ENCODE measurements at places on chromosomes 2 and 18.

DNA sequence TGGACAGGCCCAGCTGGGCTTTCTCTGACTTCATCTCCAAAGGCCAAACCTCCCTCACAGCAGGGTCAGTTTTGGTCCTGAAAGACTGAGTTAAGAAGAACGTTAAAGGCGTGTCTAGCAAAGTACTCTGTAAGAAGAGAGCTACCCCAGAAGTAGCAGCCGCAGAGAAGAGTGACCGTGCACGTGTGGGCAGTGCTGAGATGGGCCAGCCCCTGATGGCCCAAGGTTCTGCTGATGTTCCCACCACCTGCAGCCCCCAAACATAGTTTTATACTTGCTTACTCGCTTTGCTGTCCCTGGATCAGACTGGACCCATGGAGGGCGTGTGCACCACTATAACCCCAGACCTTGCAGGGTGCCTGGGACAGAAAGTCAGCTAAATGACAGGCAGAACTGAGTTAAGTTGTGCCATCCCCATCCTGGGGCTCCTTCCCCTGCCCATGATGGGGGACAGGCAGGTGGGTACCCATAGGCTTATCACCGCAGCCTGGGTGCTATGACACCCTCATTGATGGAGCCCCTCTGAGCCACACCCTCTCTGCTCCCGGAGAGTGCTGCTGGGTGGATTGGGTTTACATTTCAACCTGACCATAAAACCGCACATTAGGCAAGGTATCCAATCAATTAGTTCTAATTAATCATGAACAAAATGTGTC, 367.3 kb upstream of the HS6ST1 start:
- no peak for DNase-seq

DNA sequence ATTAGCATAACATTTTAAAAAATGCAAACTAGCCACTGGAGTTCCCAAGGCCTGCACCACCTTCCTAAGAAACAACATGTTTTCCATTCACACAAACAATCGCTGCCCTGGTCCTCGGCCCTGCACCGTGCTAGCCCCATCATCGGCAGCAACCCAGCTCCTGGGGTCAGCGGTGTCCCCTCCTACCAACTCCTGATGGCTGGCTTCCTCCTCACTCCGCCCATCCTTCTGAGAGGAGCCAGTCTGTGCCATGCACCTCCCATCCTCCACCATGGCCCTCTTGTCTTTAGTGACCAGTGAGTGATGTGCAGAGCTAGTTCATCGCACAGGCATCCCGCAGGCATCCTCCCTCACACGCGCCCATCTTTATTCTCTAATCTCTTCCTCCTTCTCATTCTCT, 81.9 kb downstream of the LONRF2 start:
- no peak for DNase-seq

DNA sequence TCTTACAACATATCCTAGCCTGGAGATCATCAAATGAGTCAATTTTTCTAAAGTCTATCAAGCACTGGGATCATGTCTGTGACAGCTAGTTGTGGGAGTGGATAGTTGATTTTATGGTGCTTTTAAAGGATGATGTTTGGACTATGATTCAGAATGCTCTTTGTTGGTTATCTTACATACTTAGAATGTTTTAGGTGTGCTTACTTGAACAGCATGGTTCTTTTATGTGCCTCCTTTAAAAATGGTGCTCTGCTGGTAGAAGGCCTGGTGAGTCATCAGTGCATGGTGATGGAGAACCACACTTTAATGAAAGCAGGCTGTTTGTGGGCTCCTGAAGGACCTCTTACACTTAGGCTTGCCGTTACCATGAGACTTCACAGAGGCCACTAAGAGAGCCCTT, 682.7 kb upstream of the FANCL start:
- peak; percentile 95 for DNase-seq

GRCh38 chr2:111954602-111955332, 56.4 kb downstream of the MERTK start:
- DNase-seq: no peak

GRCh38 chr2:36068086-36068485, 287.5 kb upstream of the CRIM1 start:
- no peak for DNase-seq

- DNase-seq: no peak
These were observed 244.6 kb downstream of the NR4A2 start for GRCh38 chr2:156087875-156088274.

GRCh38 chr2:215728504-215729065, 284.8 kb downstream of the MREG start:
- DNase-seq: peak; percentile 90

- peak; percentile 63 for DNase-seq
These were observed 252.6 kb downstream of the AGAP1 start for GRCh38 chr2:235746257-235746934.

DNA sequence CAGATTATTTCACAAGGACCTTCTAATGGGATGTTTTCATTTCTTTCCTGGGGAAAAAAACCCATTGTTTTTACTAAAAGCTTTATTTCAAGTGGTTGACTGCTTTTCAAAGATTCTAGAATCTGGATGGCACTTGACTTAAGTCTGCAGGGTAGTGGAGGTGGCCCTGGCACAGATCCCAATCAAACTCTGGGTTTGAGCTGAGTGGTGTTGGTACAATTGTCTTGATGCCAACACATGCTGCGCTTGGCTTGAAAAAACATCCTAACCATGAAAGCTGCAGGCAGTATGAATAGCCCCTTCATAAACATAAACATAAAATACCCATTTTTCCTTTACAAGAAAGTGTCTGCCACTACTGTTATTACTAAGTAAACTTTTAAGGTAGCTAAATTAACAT, 3.6 kb downstream of the PAPOLG start:
- DNase-seq: no peak

- DNase-seq: no peak
These were observed 32.1 kb downstream of the GDF7 start for GRCh38 chr2:20698916-20699613.

DNA sequence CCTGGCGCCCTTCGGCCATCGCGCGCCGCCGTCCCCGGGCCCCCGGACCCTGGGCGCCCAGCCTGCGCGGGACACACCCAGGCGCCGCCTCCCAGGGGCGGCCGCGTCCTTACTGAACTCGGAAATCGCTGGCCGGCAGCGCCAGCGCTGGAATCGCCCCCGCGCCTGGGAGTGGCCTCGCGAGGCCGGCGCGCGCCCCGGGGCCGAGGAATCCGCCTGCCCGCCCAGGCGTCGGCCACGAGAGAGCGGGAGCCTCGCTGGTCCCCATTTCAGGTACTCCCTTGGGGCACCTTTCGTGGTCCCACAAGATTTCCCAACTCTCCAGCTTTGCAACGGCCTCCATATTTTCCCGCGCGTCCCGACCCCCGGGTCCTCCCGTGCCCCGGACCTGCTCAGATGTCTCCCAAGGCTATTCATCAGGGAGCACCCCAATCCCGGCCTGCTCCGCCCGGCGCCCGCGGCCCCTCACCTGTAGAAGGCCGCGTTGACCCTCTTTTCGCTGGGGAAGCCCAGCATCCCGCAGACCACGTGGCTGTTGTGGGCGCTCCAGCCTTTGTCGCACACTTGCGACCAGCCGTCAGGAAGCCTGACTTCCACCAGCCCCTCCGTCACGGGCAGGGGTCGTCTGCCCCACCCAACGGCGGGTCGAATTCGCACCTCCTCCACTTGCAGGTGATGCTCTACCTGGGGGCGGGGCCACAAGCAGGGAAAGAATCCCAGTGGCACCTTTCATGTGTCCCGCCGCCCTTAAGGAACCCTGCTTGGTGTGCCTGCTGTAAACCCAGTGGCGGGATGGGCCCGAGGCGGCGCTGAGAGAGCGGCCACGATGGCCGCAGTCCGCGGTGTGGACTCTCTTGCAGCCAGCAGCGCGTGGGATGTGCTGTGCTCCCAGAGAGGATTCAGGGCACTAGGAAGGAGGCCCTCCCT, 4.6 kb downstream of the LOXL3 start:
- DNase-seq: no peak

DNA sequence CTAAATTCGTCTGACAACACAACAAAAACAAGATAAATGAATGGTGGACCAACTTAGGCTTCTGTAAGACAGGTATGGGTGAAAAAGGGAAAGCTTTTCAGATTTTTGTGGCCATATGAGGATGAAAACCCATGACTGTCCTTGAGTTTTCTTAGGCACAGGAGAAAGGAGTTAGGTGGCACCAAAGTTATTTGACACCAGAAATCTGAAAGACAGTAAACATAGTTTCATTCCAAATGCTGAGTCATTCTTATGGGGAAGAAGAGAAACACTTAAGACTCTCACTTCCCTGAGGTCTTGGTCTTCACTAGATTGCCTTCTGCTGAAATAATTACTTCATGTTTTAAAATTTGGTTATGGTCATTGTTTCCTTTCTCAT, 5.2 kb upstream of the GPD2 start:
- DNase-seq: no peak

- no peak for DNase-seq
These were observed 77.9 kb upstream of the CD226 start for GRCh38 chr18:70025580-70025979.
